Stimulated activated CD4-positive, alpha-beta T cell treated with anti-CD3 and anti-CD28 coated beads, Interleukin-12 subunit alpha, Interleukin-12 subunit beta, amount 100 ng/mL, for 4 hours (primary cell): ENCODE measurements at places on chromosomes 13 and 19.
A peak's percentile ranks its signal among the peaks of the same experiment; 100 is the strongest.

DNA sequence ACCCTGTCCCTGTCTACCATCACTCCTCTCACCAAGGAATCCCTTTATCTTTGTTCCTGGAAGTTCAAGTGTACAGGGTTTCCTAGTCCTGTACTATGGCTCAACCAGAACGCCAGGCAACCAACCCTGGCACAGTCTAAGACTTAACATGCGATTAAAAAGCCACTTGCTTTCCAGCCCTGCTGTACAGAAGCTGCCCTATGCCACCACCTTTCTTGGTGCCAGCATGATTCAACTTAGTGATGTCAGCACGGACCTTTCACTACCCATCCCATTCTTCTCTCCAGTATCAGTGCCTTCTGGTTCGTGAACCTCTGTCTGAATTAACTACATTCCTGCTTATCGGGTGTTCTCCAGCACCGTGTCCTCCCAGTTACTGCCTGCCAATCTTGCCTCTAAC is 151.1 kb downstream of the KLF12 start:
- no peak for DNase-seq

DNA sequence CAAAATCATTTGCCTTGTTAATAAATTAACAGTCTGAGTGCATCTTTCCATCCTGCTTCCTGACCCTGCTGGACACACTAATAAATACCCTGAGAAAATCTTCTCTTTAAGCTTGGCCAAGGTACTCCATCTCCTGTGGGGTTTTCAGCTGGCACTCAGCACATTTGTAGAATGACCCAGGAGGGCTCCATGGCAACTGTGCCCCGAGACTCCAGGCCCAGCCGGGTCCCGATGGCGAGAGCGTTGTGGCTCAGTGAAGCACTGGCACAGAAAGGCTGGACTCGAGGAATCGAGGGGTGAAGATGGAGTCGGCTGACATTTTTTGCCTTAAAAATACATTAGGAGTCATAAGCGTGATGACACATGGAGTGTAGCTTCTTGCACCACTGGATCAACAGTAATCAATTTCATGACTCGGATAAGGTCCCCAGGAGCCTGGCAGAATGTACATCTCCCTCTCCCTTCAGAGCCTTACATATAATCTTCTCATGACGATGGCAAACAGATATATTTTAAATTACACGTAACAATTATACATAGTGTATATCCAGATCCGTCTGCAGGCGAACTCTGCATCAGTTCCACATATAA is 85.4 kb downstream of the SLC7A1 start:
- DNase-seq = no peak

DNA sequence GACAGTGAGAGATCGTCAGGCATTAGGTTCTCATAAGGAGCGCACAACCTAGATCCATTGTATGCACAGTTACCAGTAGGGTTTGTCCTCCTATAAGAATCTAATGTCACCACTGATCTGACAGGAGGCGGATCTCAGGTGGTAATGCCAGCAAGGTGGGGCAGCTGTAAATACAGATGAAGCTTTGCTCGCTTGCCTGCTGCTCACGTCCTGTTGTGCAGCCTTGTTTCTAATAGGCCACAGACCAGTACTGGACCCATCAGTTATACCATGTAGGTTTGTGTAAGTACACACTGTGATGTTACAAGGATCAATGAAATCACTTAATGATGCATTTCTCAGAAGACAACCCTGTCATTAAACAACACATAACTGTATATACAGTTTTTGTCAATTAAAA is 23.5 kb downstream of the VWA8 start:
- no peak for DNase-seq

- peak; percentile 36 for DNase-seq
Measured at GRCh38 chr19:49132974-49133609, 13.7 kb downstream of the PPFIA3 start.

- no peak for DNase-seq
Measured at GRCh38 chr13:22594041-22594440, 586.7 kb upstream of the SGCG start.

GRCh38 chr13:66359910-66360552 is 870.1 kb downstream of the PCDH9 start:
- DNase-seq = no peak

GRCh38 chr13:44022196-44022595 is 142.5 kb downstream of the LACC1 start:
- DNase-seq = no peak

- DNase-seq = no peak
Measured at GRCh38 chr13:50457415-50458393, 385.8 kb downstream of the DLEU7 start.

DNA sequence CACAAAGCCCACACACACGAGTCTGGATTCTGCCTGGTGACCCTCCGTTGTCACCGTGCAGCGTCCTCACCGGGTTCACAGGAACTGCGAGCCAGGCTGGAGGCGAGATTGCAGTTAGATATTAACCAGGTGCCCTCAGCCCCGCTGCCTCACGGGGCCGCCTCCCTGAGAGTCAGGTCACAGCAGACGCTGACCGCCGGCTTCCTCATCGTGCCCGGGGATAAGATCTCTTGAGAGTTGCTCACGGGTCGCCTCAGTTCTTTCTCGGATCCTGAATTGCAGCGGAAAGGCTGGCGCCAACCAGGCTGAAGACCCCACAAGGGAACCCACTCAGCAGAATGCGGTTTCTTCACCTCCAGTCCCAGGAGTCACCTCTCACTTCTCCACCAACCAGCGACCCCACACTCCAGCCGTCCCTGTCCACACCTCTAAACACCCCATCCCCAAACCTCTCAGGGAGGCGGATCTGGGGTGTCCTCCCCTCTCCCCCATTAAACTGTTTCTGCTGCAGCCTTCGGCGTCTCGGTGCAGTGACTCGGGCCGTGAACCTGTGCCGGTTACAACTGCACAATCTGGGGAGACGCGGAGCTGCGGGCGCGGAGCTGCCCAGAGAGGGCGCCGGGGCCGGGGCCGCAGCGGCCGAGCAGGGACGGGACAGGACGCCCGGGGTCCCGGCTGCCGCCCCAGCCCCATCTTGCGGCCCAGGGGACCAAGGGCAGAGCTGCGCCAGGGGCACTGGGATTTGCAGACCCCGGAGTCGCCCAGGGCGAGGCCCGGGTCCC is 591 bp downstream of the ZNF823 start:
- peak; percentile 23 for DNase-seq

DNA sequence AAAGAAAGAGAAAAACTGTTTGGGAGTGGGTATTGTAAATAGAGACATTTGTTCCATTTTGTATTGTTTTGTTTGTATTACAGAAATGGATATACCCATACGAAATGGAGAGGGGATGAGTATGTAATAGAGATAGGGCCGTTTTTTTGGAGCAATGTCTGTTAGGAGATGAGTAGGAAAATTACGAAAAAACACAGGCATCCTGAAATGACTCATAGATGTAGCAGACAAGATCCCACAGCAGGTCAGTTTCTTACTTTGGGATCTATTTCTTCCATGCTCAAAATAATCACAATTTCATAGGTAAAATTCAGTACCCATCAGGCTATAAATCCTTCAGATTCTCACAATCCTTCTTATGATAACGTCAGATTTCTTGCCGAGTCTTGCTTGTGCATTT is 779.4 kb upstream of the SLITRK1 start:
- DNase-seq = no peak

- no peak for DNase-seq
Measured at GRCh38 chr13:38538422-38538821, 148.5 kb upstream of the FREM2 start.

DNA sequence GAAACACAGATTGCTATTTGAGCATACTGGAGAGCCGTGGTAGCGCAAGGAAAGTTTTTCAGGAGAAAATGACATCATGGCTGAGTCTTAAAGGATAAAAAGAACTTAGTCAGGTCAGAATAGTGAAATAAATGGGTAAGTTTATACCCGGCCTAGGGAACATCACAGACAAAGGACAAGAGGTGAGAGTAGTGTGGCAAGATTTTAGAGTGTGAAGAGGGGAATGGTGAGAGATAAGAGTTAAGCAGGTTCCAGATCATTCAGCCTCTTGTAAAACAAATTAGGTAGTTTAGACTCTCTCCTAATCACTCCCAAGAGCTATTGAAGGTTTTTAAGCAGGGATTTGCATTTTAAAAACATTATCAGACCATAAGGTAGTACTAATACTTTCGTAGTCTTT is 116.0 kb upstream of the MAB21L1 start:
- DNase-seq = no peak

- no peak for DNase-seq
Measured at GRCh38 chr19:7214324-7215089, 79.7 kb downstream of the INSR start.

- DNase-seq = no peak
Measured at GRCh38 chr19:57002710-57003109, 117.1 kb upstream of the USP29 start.

DNA sequence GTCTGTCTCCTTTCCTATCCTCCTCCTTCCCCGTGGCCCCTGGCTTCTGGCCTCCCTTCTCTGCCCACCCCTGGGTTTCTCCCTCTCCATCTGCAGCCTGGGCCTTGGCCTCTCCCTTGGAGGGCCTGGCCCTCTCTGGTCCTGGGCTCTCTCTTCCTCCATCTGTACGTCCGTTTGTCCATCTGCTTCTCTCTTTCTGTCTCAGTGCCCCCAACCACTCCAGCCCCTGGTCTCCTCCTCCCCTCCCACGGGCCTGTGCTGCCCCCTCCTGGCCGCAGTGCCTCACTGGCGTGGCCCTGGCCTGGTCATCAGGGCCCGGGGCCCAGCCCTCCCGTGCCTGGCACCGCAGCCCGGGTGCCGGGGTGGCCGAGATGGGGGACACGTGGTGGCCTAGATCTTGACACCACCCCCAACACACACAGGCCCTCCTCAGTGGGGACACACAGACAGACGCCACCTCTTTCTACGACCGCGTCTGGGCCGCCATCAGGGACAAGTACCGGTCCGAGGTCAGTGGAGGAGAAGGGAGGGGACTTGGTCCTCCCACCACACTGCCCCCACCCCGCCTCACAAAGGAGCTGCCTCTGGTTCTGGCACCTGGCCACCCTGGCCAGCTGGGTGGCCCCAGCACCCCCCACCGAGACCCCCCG is 11.3 kb downstream of the PRKCSH start:
- peak; percentile 40 for DNase-seq

DNA sequence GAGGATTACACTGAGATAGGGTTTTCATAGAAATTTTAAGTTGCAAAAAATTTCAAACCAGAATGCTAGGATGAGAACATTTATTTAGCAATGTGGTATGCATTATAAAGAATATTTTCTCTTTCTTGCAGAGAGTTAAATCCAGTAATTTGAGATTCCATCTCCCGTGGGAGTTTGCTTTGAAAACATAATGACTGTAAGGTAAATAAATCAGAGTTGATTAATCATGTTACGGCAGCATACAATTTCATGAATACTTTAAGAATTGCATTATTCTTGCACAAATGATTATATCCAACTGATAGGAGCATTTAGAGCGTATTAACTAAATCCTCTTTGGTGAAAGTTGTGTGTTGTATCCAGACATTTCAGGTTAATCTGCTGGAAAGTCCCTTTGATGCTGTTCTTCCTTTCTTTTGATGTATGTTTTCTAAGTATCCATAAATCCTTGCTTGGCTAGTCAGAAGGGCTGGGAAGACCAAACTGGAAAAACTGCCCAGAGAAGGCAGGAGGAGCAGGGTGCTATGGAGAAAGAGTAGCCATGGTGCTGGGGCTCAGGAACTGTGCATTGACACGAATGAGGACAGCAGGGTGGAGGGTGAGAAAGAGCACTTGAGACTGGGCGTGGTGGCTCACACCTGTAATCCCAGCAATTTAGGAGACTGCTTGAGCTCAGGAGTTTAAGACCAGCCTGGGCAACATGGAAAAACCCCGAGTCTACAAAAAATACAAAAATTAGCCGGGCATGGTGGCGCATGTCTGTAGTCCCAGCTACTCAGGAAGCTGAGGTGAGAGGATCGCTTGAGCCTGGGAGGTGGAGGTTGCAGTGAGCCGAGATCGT is 4.8 kb upstream of the GJA3 start:
- no peak for DNase-seq

- DNase-seq = no peak
Measured at GRCh38 chr13:105597573-105597972, 937.9 kb downstream of the EFNB2 start.

GRCh38 chr19:15836330-15837220 is 21.1 kb upstream of the OR10H1 start:
- DNase-seq = peak; percentile 90

DNA sequence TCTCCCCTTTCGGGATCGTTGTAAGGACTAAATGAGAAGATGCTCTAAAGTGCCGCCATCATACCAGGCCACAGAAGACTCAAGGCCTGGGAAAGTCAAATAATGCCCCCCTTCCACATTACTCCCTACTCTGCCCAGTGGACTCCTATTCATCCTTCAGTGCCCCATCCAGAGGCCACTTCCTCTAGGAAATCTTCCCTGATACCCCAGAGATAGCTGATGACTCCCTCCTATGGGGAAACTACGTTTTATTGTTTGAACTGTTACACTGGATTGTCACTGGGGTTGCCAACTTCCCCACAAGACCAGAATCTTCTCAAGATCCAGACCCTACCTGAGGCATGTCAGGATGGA is 14.2 kb downstream of the MEIS3 start:
- DNase-seq = no peak

DNA sequence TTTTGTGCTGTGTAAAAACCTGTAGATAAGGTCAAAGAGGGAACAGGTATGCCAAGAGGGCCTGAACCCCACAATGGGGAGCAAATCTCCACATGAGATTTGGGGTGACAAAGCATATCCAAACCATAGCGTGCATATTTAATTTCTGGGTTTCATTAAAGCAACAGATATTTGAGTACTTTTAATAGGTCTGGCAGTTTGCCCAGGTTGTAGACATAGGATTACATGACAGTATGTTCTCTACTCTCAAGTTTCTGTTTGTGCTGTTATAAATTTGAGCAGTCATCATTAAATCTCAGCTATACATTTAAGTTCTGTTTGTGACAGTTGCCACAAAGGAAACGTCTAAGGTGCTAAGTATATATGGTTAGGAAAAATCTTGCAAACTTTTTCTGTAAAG is 236.4 kb downstream of the ATP8A2 start:
- DNase-seq = no peak

GRCh38 chr13:77637588-77637987 is 59.9 kb upstream of the SLAIN1 start:
- DNase-seq = no peak

DNA sequence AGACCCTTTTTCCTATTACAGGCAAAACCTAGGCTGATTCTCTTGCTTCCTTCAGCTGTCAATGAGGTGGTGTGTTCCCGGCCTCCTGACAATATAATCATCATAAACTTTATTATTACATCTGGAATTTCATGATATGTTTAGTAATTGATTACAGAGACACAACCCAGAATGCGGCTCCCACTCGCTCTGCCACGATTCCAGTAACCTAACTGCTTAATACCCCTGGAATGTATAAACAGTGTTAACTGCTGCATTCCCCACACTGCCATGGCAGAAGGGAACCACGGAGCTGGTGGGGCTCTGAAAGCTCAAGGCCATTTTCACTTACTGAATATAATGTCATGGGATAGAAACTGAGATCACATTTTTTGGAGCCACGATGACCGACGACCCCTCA is 17.1 kb downstream of the TSHZ3 start:
- no peak for DNase-seq
